SHP77 treated with DMSO at 0.1 percent for 48 hours (cell line): ENCODE measurements at places on chromosomes 6 and 20.

- no peak for DNase-seq
Observed at GRCh38 chr6:44508646-44509045, 121.1 kb downstream of the CDC5L start.

- DNase-seq = no peak
Observed at GRCh38 chr6:14290041-14290771, 172.6 kb downstream of the CD83 start.

DNA sequence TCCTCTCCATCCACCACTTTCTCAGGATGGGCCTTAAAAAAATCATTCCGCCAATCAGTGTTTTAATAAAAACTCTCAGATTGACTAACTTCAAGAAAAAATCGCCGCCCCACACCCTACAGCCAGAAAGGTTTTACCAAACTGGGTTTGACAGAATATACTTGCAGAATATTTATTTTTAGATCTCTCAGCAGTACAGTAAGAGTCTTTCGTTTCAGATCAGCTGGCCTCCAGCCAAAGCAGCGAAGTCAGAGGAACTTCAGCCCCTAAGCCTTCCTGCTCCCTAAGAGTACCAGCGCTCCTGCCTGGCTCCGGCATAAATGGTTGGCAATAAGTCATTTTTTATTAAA, 24.7 kb downstream of the TBC1D7 start:
- DNase-seq = no peak

DNA sequence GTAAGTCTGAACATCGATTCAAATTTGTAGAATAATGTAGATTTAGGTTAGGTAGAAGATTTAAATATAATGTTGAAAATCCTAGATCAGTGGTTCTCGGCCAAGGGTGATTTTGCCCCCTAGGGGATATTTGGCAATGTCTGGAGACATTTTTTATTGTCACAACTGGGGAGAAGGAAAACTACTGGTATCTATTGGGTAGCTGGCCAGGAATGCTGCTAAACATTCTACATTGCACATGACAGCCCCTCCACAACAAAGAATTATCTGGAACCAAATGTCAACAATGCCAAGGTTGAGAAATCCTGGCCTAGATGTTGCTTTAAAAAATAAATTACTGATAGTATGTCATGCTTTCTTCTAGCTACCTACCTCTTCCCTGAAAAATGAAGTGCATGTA, 76.1 kb downstream of the HIVEP2 start:
- DNase-seq = no peak

- peak; percentile 55 for DNase-seq
Observed at GRCh38 chr6:40328386-40328985, 258.7 kb downstream of the LRFN2 start.

DNA sequence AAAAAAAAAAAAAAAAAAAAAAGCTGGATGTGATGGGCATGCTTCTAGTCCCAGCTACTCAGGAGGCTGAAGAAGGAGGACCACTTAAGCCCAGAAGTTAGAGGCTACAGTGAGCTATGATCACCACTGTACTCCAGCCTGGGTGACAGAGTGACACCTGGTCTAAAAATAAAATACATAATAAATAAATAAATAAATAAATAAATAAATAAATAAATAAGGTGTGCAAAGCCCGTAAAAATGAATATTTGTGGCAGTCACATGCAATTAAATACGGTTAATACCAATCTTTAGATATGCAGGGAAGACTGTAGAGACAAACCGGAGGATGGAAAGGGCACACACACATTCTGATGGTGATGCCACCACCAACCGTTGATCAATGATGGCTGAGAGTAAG, 26.2 kb downstream of the IL22RA2 start:
- no peak for DNase-seq

GRCh38 chr6:35199866-35200265, 13.9 kb upstream of the SCUBE3 start:
- no peak for DNase-seq

GRCh38 chr6:105886066-105886813, 199.9 kb upstream of the PRDM1 start:
- DNase-seq = no peak

- DNase-seq = no peak
Observed at GRCh38 chr6:81997090-81997926, 244.8 kb upstream of the TENT5A start.

- no peak for DNase-seq
Observed at GRCh38 chr6:163415620-163416556, 1.4 kb downstream of the QKI start.

- DNase-seq = no peak
Observed at GRCh38 chr6:21402368-21402767, 191.2 kb upstream of the SOX4 start.

- no peak for DNase-seq
Observed at GRCh38 chr6:15598273-15598798, 64.5 kb downstream of the DTNBP1 start.

DNA sequence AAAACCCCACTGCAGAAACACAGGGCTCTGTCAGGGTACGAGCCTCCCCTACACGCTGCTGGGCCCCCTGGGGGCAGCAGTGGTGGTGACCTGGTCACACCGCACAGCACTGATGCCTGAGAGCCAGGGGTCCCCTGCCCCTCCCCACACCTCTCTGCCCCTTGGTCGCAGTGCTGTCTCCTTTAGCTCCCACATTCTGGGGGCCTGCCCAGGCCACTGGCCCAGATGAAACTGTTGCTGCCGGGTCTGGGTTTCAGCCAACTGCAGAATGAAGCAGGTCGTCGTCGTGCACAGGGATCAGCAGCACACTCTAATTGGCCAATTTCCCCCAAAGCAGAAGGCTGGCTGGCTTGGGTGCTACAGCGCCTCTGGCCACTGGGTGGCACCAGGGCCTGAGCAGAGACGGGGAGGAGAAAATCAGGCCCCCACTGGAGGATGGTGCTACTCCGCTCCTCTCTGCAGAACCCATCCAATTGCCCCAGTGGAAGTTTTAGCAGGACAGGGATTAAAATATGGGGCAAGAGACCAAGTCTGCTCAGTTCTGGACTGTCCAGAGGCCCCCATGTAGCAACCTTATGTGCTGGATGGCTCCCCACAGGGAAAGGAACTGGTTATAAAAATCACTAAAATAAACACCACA, 26.1 kb downstream of the DIDO1 start:
- DNase-seq = peak; percentile 70

- DNase-seq = no peak
Observed at GRCh38 chr6:110768057-110768456, 47.2 kb downstream of the CDK19 start.

DNA sequence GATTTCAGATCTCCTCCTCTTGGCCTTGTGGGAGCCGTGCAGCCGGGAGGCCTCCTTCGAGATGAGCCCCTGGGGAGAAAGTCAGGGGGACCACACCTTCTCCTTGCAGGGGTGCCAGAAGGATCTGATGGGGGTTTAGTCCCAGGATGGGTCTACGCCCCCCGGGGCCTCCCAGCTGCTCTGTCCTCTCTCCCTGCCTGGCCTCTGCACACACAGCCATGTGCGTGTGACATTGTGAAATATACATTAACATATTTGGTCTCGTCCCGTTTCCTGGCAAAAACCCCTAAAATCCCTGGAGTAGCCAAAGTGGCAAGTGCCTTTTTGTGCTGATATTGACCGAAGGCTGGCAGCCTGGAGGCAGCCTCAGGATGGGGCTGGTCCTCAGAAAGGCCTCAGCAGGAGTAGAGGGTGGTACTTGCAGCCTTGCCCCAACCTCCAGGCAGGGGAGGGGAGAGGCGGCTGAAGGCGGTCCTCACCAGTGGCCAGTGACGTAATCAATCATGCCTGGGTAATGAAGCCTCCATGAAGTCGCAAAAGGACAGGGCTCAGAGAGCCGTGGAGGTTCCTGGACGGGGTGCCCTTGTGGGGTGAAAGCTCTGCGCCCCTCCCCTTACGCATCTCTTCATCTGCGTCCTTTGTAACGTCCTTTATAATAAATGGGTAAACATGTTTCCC, 5.1 kb upstream of the HELZ2 start:
- no peak for DNase-seq

DNA sequence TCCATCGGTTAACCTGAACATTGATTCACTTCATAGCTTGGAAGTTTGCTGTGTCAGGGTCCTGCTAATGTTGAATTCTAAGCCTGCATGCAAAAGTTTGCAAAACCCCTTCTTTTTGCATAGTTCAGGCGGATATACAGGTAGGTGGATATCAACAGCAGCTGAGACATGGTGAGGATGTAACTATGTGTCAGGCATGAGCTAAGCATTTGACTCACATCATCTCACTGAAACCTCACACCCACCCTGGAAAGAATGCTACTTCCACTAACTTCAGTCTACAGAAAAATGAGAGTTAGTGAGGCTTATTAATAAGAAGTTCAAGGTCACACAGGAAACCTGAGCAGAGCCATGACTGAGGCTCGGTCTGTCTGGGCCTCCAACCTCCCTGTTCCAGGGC, 276.9 kb downstream of the BMP7 start:
- no peak for DNase-seq

- no peak for DNase-seq
Observed at GRCh38 chr6:148432462-148433195, 90.0 kb downstream of the SASH1 start.

DNA sequence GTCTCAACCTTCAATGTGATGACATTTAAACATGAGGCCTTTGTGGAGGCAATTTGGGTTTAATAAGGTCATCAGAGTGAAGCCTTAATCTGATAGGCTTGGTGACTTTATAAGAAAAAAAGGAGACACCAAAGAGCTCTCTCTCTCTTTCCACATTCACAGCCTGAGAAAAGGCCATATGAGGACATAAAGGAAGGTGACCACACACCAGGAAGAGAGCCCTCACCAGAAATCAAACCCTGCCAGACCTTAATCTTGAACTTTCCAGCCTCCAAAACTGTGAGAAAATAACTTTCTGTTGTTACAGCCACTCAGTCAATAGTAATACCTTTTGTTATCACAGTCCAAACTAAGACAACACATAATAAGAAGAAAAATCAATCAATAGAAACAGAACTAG, 47.7 kb downstream of the COL12A1 start:
- no peak for DNase-seq
